ENCODE measurements at places on chromosomes 4 and X. TPM values are rescaled to one million over a fixed set of nuclear protein-coding genes. Genes with fewer than 3 reads are reported as not detected.

GRCh38 chr4:11746734-11747133 lies 318.0 kb upstream of the HS3ST1 start:
- no peak for DNase-seq

- DNase-seq: no peak
Measured at GRCh38 chr4:183342541-183343533, 20.6 kb upstream of the CLDN24 start.

Gene SYTL5
- under 0.01 TPM for total RNA-seq

DNA sequence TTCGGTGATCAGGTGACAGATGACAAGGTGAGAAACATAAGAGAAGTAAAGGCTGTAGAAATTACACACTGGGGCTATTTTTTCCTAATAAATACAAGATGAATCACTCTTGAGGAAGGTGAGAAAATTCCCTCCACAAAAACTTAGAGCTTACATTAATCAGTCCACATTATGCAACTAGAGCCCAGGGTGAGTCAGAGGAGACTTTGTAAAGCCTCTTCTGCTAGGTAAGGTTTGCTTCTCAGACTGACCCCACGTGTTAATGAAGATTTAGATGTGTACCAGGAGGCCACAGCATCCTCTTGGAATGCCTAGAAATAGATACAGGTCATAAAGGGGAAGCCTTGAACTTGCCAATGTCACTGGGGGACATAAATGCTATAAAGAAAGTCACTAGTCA lies 396.0 kb upstream of the SMIM31 start:
- no peak for DNase-seq

Gene GABRB1
- not detected for total RNA-seq

DNA sequence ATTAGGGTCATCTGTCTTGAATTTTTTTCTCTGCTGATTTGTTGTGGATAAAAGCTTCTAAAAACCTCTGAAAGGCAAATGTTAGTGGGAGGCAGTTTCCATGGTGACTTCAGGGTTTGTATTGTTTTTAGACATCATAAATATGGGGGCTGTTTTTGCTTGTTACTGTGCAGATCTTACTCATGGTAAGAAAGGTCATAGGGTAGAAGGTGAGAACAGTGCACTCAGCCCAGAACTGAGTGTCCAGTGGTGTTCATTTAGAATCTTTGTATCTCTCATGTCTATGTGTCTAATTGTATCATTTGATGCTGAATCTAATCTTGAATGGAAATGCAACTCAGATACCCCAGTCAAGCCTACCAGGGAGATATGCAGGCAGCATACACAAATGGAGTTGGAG lies 609.8 kb downstream of the ZNF674 start:
- no peak for DNase-seq

GRCh38 chrX:153599192-153600031 lies 473 bp upstream of the CCNQ start:
- DNase-seq: peak; percentile 91

GRCh38 chrX:74280759-74281158 lies 23.2 kb upstream of the ZCCHC13 start:
- peak; percentile 3 for DNase-seq

GRCh38 chr4:124904723-124905388 lies 192.3 kb upstream of the ANKRD50 start:
- DNase-seq: no peak

DNA sequence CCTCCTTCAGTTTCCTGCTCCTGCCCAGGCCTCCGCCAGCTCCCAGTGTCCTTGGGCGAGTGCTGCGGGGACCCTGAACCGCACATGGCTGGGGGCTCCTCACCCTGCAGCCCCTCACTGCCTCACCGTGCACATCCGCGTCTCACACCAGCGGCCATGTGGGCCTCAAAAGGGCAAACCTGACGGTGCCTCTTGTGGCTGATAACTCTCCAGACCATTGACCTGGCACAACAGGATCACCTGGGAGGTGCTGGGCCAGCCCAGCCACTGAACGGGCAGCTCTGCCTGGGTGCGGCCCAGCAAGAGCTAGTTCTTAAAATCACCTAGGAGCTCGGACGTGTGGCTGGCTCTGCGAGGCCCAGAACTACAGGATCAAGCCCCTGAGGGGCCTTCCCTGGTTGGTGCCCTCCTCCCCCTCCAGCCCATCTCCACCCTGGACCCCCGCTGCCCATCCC lies 4.1 kb upstream of the S100P start:
- no peak for DNase-seq

GRCh38 chr4:26779674-26780073 lies 81.0 kb upstream of the STIM2 start:
- DNase-seq: peak; percentile 54

GRCh38 chrX:133749370-133749769 lies 236.0 kb downstream of the GPC3 start:
- no peak for DNase-seq
